ENCODE measurements at places on chromosomes 3 and 15. TPM values are rescaled to one million over a fixed set of nuclear protein-coding genes. Genes with fewer than 3 reads are reported as not detected.

- DNase-seq, result peak; percentile 55
- H3K27me3 ChIP-seq, result no peaks in the 10 kb centered on the region
- H3K4me1 ChIP-seq, result no peaks in the 10 kb centered on the region
- no peaks in the 10 kb centered on the region for H3K36me3 ChIP-seq
Measured at GRCh38 chr3:127375151-127375930, 87.5 kb upstream of the PRR20G start.

GRCh38 chr3:139642996-139643395, 34.8 kb downstream of the NMNAT3 start:
- no peaks in the 10 kb centered on the region for H3K4me1 ChIP-seq
- no peaks in the 10 kb centered on the region for H3K27me3 ChIP-seq
- no peak overlapping the region for H3K27ac ChIP-seq
- no peak for DNase-seq
- no peaks in the 10 kb centered on the region for H3K36me3 ChIP-seq

- H3K36me3 ChIP-seq, result no peaks in the 10 kb centered on the region
- no peak overlapping the region for H3K4me3 ChIP-seq
- no peaks in the 10 kb centered on the region for H3K27me3 ChIP-seq
- H3K27ac ChIP-seq, result no peak overlapping the region
- no peak for DNase-seq
- H3K4me1 ChIP-seq, result no peaks in the 10 kb centered on the region
Measured at GRCh38 chr3:71271596-71271995, 311.9 kb downstream of the FOXP1 start.

- peak overlapping the region; percentile 65 for H3K27ac ChIP-seq
- no peaks in the 10 kb centered on the region for H3K27me3 ChIP-seq
- no peak for DNase-seq
- H3K4me1 ChIP-seq, result peaks cover 61% of the 10 kb centered on the region
Measured at GRCh38 chr3:127790882-127791183, 31.5 kb downstream of the MGLL start.

- H3K27me3 ChIP-seq, result no peaks in the 10 kb centered on the region
- no peak for DNase-seq
- no peaks in the 10 kb centered on the region for H3K36me3 ChIP-seq
Measured at GRCh38 chr3:53120336-53120735, 9.9 kb downstream of the RFT1 start.

DNA sequence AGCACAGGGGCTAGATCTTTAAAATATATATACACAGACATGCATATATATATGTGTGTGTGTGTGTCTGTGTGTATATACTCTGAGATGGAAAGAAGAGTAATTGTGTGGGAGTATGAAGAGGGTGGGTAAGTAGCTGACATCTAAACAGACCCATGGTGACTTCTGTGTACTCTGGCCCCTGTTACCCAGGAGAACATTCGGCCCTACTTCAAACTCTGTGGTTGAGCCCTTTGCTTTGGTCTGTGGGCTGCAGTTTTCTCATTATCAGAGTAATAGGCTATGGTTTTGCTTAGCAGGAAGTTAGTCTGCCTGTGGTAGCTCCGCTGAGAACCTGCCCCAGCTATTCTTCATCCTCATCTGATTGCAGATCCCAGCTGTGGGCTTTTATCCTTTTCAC, 141.4 kb downstream of the RBPMS2 start:
- no peak overlapping the region for H3K27ac ChIP-seq
- H3K4me1 ChIP-seq, result peaks cover 31% of the 10 kb centered on the region
- no peak for DNase-seq
- no peak overlapping the region for H3K4me3 ChIP-seq
- H3K36me3 ChIP-seq, result no peaks in the 10 kb centered on the region

DNA sequence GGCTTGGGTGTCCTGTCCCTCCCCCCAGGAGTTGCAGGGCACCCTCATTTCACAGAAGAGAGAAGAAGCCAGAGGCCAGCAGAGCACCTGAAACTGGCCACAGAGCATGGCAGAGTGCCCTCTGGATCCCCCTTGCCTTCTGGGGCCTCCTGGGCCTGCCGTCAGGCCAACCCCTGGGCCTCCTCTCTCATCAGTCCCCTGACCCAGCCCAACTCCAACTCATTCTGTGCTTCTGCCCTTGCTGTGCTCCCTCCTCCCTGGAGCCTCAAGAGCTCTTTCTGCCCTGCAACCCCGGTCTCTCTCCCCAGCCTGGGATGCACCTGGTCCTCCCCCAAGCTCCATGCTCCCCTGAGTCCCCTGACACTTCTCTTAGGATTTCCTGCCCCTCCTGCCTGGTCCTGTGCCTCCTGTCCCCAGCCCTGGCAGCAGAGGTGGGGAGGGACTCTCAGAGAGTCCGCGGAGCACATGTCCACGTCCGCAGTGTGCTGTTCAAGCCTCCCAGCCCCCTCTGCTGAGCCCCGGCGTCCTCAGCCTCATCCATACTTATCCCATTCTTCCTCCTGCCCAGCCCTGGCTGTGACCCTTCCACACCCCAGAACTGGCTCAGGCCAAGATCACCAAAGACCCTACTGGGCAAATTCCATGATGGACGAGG, 30.5 kb upstream of the CACNA2D2 start:
- H3K27me3 ChIP-seq, result no peaks in the 10 kb centered on the region
- no peak overlapping the region for H3K4me3 ChIP-seq
- DNase-seq, result no peak
- no peaks in the 10 kb centered on the region for H3K36me3 ChIP-seq
- peaks cover 7% of the 10 kb centered on the region for H3K4me1 ChIP-seq

DNA sequence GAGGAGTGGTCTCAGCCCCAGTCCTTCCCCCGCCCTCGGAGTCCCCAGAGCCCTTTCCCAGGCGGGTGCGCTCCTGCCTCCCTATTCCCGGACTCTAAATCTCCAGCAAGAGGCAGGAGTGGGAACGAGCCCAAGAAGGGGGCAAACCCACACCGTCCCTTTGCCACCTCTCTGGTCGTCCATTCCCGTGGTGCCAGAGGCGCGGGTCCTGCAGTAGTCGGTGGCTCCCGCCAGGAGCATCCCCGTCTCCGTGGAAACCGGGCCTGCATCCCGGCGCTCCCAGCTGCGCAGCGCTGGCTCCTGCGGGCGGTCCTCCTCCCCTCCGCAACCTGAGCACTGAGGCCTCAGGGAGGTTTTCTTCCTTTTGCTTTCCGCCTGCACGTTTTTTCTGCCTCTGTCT, 44.8 kb downstream of the LHFPL4 start:
- no peak overlapping the region for H3K27ac ChIP-seq
- no peaks in the 10 kb centered on the region for H3K27me3 ChIP-seq
- no peaks in the 10 kb centered on the region for H3K4me1 ChIP-seq
- no peaks in the 10 kb centered on the region for H3K36me3 ChIP-seq
- H3K4me3 ChIP-seq, result no peak overlapping the region

DNA sequence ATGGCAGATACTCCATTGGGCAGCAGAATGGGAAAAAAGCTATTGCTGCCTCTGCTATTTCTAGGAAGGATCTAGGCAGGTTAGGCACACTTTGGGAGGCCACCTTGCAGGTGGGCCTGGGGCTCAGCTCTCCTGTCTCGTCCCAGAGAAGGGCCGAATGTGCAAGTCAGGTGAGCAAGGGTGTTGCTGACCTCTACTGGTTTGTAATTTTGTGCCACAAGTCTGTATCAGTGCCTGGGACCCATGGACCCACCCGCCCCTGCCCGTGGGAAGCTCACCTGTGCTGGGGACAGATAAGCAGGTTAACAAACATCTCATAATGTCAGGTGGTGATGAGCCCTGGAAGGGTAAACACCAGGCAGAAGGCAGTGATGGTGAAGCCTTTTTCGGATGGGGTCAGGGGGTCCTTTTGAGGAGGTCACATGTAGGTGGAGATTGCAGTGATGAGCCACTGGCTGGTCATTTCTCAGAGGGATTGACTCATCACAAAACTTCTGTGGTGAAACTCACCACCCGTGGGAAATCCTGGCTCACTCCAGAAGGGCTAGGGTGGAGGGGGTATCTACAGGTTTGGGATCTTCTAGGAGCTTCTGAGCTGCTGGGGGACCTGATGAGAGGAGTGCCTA, 161.3 kb downstream of the KLF13 start:
- peaks cover 39% of the 10 kb centered on the region for H3K4me1 ChIP-seq
- H3K4me3 ChIP-seq, result no peak overlapping the region
- H3K27ac ChIP-seq, result peak overlapping the region; percentile 86

DNA sequence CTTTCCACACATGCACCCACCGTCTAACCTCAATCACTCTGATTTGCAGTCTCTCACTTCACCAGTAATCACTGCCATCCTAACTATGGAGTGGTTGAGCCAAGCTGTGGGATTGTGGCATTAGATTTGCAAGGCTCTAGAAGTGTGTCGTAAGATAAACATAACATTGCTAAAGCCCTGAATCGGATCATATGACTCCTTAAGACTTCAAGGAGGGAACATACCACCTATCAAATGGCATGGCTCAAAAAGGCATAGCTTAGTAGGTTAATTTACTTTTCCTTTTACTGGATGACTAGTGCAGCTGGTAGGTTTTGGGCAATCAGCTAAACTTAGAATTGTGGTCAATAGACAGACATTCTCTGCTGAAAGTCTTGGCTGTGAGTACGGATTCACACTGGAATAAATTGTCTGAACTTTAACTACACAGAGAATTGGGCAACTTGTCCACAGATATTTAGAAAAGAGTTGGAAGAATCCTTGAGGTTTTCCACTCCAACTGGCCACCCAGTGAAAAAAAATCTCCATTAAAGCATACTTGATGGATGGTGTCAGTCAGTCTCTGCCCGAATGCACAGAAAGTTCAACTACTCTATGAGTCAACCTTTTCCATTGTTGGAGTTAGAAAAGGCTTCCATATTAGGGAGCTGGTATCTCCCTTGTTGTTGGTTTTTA, 476.7 kb upstream of the CBLB start:
- no peak for DNase-seq
- no peaks in the 10 kb centered on the region for H3K27me3 ChIP-seq
- H3K4me1 ChIP-seq, result peaks cover 14% of the 10 kb centered on the region
- no peak overlapping the region for H3K4me3 ChIP-seq

GRCh38 chr15:61831505-61831921, 228.7 kb downstream of the VPS13C start:
- no peaks in the 10 kb centered on the region for H3K4me1 ChIP-seq
- peak; percentile 52 for DNase-seq
- H3K27me3 ChIP-seq, result no peaks in the 10 kb centered on the region
- no peak overlapping the region for H3K27ac ChIP-seq
- H3K36me3 ChIP-seq, result no peaks in the 10 kb centered on the region

- no peaks in the 10 kb centered on the region for H3K36me3 ChIP-seq
- no peaks in the 10 kb centered on the region for H3K4me1 ChIP-seq
- no peak for DNase-seq
- H3K27ac ChIP-seq, result no peak overlapping the region
- no peak overlapping the region for H3K4me3 ChIP-seq
- H3K27me3 ChIP-seq, result no peaks in the 10 kb centered on the region
Measured at GRCh38 chr3:12046406-12046805, 42.2 kb downstream of the SYN2 start.

DNA sequence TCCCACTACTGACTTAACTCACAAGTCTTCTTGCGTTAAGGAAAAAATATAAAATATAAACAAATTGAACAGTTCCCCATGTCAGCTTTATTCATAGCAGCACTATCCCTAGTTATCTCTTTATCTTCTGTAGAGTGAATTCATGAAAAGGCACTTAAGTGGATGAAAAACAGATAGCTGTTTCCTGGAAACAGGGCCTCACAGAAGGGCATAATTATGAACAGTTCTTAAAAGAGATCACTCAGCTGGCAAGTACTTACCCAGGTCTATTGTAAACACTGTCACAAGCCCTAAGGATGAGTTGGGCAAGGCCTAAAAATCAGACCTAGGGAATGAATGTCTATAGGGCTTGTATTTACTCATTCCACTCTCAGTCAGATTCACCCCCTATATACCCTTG, 10.7 kb downstream of the MB21D2 start:
- H3K4me1 ChIP-seq, result no peaks in the 10 kb centered on the region
- no peak for DNase-seq
- no peaks in the 10 kb centered on the region for H3K27me3 ChIP-seq
- H3K36me3 ChIP-seq, result no peaks in the 10 kb centered on the region
- no peak overlapping the region for H3K4me3 ChIP-seq

GRCh38 chr15:76398317-76399104, 61.9 kb downstream of the ISL2 start:
- no peak for DNase-seq
- no peaks in the 10 kb centered on the region for H3K27me3 ChIP-seq

DNA sequence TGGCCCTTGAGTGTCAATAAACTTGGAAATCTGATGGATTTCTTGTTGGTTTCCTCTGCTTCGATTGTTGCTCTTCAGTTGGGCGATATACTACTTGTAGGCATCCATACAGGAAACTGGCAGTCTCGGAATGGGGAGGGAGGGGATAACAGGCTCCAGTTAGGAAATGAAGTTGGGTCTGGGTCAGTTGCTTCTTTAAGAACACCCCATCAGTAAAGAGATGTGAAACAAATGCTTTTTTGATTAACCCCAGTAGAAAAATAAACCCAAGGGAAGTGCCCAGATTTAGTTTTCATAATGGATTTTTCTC, 681 bp downstream of the CHMP2B start:
- peak overlapping the region; percentile 94 for H3K27ac ChIP-seq
- no peak for DNase-seq
- H3K4me3 ChIP-seq, result peak overlapping the region; percentile 75
- peaks cover 40% of the 10 kb centered on the region for H3K4me1 ChIP-seq

DNA sequence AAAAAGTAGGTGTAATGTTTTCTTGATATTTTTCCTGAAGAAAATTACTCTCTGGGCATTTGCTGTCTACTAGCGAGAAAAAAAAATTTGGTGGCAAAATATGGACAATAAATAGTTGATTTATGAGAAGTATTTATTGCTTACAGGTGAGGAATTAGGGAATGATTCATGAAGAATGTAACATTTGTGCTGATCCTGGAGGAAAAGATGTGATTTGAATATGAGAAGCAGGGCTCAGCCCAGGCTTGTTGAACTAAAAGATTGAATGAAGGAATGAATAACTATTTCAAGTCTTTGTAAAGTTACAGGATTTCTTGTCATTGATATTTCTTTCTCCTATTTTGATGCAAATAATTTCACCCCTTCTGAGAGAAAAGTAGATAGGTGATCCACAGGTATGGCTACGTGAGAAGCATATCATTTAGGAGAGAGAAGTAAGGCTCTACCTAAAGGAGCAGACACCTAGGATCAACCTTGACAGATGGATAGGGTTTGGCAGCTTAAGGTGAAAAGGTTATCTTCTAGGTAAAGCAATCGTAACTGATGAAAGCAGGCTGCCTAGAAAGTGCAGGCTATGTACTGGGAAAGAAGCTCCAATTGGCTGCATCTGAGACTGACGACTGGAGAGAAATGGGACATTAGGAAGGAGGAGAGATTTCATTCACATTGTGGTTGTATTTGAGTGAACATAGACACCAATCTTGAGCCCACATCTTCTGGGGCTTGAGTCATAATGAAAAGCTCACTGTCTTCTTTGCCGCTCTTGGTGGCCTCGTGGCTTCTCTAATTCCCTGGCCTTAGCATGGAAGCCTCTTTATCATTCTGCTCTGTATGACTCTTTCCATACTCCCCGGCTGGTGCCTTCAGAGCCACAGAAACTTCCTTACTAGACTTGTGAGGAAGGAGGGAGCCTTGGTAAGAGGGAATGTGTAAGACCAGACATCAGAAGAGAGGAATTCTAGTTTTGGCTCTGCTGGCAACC, 106.5 kb downstream of the P3H2 start:
- peaks cover 21% of the 10 kb centered on the region for H3K4me1 ChIP-seq
- no peak overlapping the region for H3K27ac ChIP-seq
- no peak overlapping the region for H3K4me3 ChIP-seq
- DNase-seq, result no peak
- no peaks in the 10 kb centered on the region for H3K36me3 ChIP-seq

- H3K4me1 ChIP-seq, result peaks cover 56% of the 10 kb centered on the region
- no peaks in the 10 kb centered on the region for H3K27me3 ChIP-seq
- no peak for DNase-seq
- H3K4me3 ChIP-seq, result peak overlapping the region; percentile 88
- H3K36me3 ChIP-seq, result no peaks in the 10 kb centered on the region
Measured at GRCh38 chr3:143002083-143002712, 828 bp downstream of the U2SURP start.

PRSS50 gene
- total RNA-seq, result not detected

ZIC1 gene
- total RNA-seq, result not detected

SUSD5 gene
- 0.98 TPM for total RNA-seq

CLDN11 gene
- 136 TPM for total RNA-seq

RPSA gene
- 1,049 TPM for total RNA-seq

GNAT1 gene
- not detected for total RNA-seq

EPHB1 gene
- 2.2 TPM for total RNA-seq

PPM1L gene
- total RNA-seq, result 14.2 TPM
